Gastroesophageal sphincter (tissue), 4 donors: ENCODE measurements at places on chromosomes 3 and 15.

- peak; percentile 67 for ATAC-seq
Measured at GRCh38 chr3:141151439-141151838, 80.2 kb upstream of the PXYLP1 start.

DNA sequence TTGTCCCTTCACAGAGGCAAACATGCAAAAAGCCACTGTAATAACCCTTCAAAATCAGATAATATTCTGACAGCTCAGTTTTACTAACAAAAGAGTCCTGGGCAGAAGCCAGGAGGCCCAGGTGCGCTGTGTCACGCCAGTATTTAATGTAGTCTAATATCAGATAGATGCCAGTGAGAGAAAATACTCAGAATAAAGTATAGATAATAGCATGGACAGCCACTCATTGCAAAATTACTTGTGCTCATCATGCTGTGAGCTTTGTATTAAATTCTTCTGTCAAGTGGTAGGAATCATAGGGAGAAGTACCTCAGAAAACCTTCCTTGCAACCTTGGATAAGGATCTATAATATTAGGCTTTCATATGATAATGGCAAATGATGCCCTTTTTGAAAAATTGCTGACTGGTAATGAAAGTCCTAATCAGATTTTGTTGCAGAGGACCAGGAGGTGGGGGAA, 1154.3 kb downstream of the ROBO1 start:
- no peak for ATAC-seq

GRCh38 chr15:80689716-80690115, 5.4 kb upstream of the ABHD17C start:
- no peak for ATAC-seq

GRCh38 chr3:136885357-136886213, 23.6 kb downstream of the NCK1 start:
- ATAC-seq, result no peak

- no peak for ATAC-seq
Measured at GRCh38 chr3:143084856-143085731, 34.5 kb upstream of the CHST2 start.
